Placental pericyte (primary cell): ENCODE measurements at places on chromosomes 7 and 10. TPM values are rescaled to one million over a fixed set of nuclear protein-coding genes. Genes with fewer than 3 reads are reported as not detected.

Gene KBTBD2
- total RNA-seq, result 37.9 and 52.1 TPM in 2 replicates

Gene PDE6C
- not detected in 2 replicates for total RNA-seq

Gene OR2A5
- total RNA-seq, result not detected in 2 replicates

Gene EN2
- not detected in 2 replicates for total RNA-seq

Gene CDNF
- 0.86 and 1.1 TPM in 2 replicates for total RNA-seq

Gene PLAC9
- 0.29 and 0.44 TPM in 2 replicates for total RNA-seq
